ENCODE measurements at places on chromosomes 7 and 10.
A peak's percentile ranks its signal among the peaks of the same experiment; 100 is the strongest.

GRCh38 chr10:102016416-102016815, 39.6 kb downstream of the ARMH3 start:
- DNase-seq: no peak

DNA sequence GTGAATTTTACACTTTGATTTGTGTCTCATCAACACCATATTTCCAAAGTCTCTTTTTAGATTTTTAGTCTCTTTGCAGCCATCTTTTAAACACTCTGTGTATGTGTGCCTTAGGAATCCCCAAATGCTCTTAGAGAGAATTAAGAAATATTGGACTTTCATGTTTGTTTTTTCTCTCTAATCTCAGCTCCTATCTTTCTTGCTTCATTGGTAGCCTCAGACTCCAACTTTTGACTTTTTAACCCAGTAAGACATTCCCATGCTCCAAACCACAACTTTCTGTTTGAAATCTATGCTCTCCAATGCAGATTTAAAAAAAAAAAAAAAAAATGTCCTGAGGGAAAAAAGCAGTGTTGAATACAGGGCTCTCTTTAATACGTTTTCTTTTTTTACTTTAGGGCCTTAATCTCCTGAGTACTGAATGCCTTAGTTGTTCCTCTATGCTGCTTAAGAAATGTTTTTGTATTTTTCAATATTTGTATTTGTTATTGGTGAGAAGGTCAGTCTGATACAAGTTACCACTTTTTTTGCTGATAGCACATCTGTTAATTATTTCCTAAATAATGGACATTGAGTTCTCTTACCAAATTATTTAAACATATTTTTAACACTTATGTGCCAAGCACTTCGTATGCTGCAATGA, 489.9 kb downstream of the NXPH1 start:
- no peak for DNase-seq

GRCh38 chr7:20268824-20269223, 51.6 kb upstream of the MACC1 start:
- DNase-seq: no peak

DNA sequence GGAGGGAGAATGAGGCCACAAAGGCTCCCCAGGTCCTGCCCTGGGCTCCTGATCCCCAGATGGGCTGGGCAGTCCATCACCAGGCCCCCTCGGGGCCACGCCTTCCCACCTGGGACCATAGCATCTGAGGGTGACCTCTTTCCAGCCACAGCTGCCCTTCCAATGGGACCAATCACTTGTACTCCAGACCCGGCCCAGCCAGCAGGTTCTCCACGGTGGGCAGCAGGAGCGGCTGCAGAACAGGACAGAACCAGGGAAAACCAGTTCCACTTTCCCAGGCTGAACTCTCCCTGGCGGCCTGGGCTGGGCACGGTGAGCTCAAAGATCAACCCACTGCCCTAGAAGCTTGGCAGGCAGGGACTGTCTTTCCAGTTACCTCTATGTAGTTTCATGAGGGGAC, 257.6 kb downstream of the MAD1L1 start:
- DNase-seq: no peak

GRCh38 chr7:99120916-99121315, 23.0 kb downstream of the SMURF1 start:
- no peak for DNase-seq

- DNase-seq: no peak
These were observed 559.7 kb downstream of the TCERG1L start for GRCh38 chr10:130751851-130752250.

- no peak for DNase-seq
These were observed 64.1 kb upstream of the MSRB2 start for GRCh38 chr10:23031318-23031717.

- DNase-seq: no peak
These were observed 83.0 kb upstream of the KAT6B start for GRCh38 chr10:74743401-74743800.

- peak; percentile 36 for DNase-seq
These were observed 145.2 kb downstream of the FRMD4A start for GRCh38 chr10:14185316-14186045.

DNA sequence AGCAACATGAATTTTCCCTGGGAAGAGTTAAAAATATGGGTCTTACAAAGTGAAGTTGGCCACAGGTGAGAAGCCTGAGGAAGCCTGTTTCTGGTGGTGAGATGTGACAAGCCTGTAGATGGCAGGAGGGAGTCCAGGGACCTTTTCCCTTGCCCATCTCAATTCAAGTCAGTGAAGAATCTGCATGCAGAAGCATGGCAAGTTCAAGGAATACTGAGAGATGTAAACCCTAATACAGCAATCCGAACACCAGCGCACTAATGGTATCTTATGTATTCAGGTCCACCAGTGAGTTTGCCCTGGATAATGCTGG, 73.6 kb downstream of the RHOBTB1 start:
- DNase-seq: no peak

- no peak for DNase-seq
These were observed 512 bp downstream of the FAM24B start for GRCh38 chr10:122878799-122879338.

DNA sequence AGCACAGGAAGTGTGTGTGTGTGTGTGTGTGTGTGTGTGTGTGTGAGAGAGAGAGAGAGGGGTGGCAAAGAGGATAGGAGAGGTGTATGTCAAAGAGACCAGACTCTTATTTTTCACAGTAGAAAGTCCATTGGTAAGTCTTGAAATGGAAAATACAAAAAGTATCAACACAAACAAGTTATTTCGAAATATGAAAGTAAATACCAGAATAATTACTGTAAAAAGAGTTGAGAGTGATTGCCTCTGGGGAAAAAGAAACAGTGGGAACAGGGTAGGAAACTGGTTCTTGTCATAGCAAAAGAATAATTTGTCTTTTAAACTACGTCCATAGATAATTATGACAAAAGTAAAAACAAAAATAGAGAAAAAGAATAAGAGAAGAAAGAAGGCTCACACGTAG, 29.0 kb upstream of the EIF5AL1 start:
- no peak for DNase-seq

- no peak for DNase-seq
These were observed 2.0 kb downstream of the WDR91 start for GRCh38 chr7:135209225-135209834.

DNA sequence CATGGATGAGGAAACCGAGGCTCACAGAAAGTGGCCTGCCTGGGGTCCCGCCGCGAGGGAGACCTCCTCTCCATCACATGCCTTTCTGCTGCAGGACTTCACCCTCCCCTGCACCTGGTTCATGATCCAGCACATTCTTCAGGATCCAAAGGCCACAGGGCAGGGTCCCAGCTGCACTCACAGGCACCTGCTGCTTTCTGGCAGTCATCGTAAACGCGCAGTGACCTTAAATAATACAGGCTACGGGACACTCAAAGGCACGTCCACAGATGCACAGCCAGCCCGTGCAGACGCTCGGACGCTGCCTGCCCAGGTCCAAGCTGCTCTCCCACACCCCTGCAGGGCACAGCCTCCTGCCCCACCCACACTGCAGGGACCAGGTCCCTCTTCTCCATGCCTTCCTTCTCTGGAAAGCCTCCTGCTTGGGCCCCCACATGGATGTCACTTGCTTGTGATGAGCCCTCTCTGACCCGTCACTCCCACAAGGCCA, 49.9 kb downstream of the CALML3 start:
- DNase-seq: no peak

DNA sequence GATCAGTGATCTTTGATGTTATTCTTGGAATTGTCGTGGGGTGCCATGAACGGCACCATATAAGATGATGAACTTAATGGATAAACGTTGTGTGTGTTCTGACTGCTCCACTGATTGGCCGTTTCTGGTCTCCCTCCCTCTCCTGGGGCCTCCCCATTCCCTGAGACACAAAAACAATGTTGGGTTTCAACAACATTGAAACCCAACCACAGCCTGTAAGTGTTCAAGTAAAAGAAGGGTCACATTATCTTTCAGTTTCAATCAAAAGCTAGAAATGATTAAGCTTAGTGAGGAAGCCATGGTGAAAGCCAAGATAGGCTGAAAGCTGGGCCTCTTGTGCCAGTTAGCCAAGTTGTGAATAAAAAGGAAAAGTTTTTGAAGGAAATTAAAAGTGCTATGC, 19.5 kb downstream of the EN2 start:
- DNase-seq: no peak

DNA sequence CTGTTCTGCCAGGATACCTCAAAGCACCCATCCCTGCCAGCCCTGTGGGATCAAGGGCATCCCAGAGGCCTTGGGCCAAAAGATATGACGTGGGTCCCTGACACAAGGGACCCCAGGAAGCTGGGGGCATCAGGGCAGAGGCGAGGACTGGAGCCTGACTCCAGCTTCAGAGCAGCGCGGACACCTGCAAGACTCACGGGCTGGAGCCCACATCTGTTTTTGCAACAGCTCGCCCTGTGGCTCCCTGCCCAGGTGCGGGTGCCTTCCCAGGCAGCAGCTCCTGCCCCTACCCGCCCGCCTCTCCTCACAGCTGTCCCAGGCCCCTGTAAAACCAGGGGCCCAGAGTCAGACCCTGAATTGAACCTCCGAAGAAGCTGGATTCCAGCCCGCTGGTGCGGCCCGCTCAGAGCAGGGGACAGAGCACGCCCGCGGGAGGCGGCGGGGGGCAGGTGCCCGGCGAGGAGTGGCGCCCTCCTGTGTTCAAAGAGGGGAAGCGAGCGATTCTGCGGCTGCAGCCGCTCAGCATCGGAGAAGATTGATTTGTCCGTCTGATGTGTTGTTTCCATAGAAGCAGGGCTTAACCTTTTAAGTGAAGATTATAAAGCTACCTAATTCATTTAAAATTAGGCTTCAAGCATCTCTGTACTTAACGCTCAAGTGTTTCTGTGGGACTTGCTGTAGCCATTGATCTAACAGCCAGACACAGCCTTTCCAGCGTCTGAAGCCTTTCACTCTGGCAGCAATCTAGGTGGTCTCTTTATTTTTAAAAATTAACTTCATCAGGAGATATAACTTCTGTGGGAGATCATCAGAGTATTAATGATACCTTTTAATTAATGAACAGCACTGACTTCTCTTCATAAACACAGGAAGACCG, 88.4 kb downstream of the BEND7 start:
- no peak for DNase-seq

DNA sequence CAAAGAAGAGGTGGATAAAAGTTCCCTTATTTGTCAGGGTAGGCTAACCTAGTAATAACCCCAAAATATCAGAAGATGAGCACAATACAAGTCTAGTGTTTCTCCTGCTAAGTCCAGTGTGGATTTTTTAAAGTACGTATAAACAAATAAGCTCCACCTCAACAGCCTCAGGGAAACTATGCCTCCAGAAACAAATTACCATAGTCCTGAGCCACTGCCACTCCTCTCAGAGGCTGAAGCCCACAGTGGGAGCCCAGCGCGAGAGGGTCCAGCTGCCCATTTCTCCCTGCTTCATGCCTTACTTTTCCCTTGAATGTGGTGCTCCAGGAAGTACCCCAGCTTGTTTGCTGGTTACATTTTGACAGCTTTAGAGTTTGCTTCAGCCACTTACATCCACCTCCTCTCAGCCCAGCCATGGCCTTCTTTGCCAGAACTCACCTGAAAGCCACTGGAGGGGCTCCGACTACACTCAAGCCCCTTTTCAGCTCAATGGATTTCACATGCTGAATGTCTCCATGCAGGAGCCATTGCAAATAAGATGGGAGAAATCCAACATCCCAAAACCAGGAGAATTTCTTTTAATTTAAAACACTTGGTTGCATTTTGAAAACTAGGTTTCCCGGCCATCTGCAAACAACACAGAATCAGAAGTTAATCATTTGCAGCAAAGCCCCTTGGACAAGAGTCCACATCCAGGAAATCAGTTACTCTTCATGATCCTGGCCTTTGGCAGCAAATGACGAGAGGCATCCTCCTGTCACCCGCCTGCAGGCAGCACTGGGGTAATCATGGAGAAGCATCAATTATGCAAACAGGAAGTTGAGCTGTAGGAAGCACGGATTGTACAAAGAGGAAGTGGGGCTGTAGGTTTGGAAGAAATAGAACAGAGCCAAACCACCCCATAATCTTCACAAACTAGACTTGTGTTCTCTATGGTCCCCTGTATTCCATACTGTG, 138.1 kb downstream of the HERPUD2 start:
- no peak for DNase-seq

DNA sequence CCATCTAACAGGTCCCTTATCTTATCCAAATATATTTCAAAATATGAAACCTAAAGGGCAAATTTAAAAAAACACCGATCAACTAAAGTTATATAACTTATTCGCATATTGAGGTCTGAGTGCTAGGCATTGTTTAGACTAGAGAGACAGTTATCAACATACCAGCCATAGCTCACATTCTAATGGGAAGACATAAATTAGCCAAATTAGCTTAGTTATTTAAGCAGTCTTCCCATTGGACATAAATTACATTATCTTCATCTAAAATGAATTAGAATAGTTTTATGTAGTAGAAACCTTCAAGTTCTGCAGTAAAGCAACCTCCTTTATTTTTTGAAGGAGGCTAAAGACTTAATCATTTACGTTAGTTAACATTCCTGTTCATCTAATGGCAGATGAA, 17.4 kb downstream of the KIF5B start:
- DNase-seq: no peak

DNA sequence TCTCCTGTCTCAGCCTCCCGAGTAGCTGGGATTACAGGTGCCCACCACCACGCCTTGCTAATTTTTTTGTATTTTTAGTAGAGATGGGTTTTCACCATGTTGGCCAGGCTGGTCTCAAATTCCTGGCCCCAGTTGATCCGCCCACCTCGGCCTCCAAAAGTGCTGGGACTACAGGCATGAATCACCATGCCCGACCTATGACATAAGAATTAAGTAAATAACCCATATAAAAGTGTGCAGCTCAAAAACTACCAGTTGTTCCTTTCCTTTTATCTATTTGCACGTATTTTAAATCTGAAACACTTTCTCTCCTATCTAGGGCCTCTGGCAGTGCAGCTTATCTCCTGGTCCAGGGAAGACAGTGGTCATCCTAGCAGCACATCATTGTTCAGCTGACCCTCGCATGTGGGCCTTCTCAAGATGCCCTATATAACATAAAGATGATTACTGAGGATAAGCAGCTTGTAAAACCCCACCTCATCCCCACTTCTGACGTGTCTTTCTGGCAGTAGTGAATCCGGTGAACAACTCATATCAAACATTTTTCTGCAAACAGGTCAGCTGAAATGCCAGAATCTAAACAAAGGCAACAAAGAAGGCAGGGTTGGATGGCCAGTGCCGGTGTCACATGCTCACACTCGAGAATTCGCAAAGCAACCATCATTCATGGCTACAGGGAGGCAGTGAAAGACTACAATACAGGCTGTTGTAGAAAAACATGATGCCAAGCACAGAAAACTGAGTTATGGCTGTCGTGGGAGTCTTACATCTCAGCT, 36.0 kb upstream of the KCNIP2 start:
- no peak for DNase-seq

- no peak for DNase-seq
These were observed 107.3 kb upstream of the KDM7A start for GRCh38 chr7:140284062-140284461.

GRCh38 chr7:142899661-142900060, 14.1 kb upstream of the TRPV6 start:
- DNase-seq: no peak
